Peyer's patch (tissue), 4 donors: ENCODE measurements at places on chromosomes 7 and 10. TPM values are rescaled to one million over a fixed set of nuclear protein-coding genes. Genes with fewer than 3 reads are reported as not detected.

DNA sequence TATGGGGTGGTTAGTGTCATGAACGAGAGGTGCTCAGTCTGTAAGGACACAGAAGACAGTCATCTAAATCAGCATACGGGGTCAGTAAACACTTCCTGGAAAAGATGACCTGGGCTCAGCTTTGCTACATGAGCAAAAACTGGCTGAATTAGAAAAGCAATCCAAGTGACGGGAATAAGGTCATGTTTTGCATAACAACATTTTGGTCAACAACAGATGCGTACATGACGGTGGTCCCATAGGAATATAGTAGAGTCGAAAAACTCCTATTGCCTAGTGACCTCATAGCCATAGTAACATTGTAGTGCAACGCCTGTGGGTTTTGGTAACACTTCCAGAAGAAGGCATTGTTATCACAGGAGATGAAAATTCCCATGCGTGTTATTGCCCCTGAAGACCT is 92.9 kb downstream of the CTNNA3 start:
- no peak for DNase-seq

SAMD9L gene
- total RNA-seq, result 6.4 TPM

FMC1 gene
- 4.4 TPM for total RNA-seq

- no peak for DNase-seq
Measured at GRCh38 chr10:690372-691161, 1.1 kb upstream of the DIP2C start.

DNA sequence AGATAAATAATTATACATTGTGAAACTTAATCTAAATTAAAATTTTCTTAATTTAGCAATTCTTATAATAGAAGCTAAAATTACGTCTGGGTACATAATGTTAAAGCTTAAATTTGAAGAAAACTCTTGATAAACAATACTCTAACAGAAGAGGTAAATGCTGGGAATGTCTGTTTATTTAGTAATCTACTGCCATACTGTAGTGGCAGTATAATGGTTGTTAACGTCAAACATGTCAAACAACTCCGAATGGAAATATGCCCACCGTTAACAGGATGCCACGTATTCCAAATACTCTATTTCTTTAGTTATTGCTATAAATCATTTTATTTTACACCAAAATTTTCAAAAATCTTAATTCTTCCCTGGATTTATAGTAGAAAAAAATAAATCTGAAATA is 40.0 kb upstream of the PTPN12 start:
- DNase-seq, result no peak

PCDH15 gene
- not detected for total RNA-seq

GRCh38 chr10:58456179-58456578 is 56.5 kb upstream of the BICC1 start:
- no peak for DNase-seq

- no peak for DNase-seq
Measured at GRCh38 chr7:40717242-40717641, 582.4 kb downstream of the SUGCT start.

FZD1 gene
- total RNA-seq, result 12.6 TPM
